Vagina (tissue), 2 donors: ENCODE measurements at places on chromosomes 16 and 17.
A peak's percentile ranks its signal among the peaks of the same experiment; 100 is the strongest.

GRCh38 chr17:49513044-49513395 lies 17.9 kb downstream of the NGFR start:
- H3K27me3 ChIP-seq = no peaks in the 10 kb centered on the region
- H3K36me3 ChIP-seq = no peaks in the 10 kb centered on the region
- H3K4me1 ChIP-seq = peaks cover 37% of the 10 kb centered on the region
- H3K27ac ChIP-seq = no peak overlapping the region
- DNase-seq = no peak

DNA sequence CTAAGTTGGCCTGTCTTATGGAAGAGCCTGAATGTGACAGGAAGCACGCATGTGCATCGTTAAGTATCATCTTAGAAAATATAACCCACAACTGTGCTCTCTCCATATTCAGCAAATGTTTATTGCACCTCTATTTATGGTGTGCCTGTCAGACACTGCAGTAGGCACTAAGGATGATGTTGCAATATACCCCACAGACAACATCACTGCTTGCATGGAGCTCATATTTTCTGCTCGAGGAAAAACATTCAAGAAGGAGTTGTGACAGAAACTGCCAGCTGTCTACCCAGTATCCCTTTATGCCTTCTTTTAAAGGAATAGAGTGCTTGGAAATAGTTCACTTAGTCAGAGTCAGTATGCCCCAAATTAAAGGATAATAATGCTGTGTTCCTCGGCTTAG lies 132.3 kb upstream of the RBFOX1 start:
- H3K27ac ChIP-seq = no peak overlapping the region
- no peaks in the 10 kb centered on the region for H3K36me3 ChIP-seq
- no peaks in the 10 kb centered on the region for H3K27me3 ChIP-seq
- no peaks in the 10 kb centered on the region for H3K4me1 ChIP-seq
- DNase-seq = no peak

DNA sequence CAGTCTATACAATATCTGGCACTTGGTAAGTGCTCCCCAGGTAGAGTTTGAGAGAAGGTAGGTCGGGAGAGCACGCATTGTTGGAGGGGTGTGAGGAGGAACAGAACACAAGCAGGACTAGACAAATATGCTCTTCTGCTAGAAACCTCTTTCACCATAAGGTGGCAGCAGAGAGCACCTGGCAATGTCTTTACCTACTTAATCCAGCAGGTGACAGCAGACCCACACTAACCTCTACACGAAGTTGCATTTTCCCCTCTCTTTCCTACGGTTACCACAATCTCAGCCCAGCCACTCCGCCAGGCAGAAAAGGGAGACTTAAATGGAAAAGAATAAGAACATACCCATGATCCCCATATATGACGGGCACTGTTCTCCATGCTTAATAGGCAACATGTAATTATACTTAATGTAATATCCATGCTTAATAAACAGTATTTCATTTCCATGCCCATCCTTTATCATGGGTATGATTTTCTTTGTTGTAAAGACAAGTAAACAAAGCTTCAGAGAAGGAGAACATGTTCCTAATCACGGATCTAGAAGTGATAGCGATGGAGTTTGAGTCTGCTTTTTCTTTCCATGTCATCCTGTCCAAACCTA lies 55.1 kb upstream of the CCL2 start:
- H3K27me3 ChIP-seq = no peaks in the 10 kb centered on the region
- peaks cover 6% of the 10 kb centered on the region for H3K4me1 ChIP-seq
- no peaks in the 10 kb centered on the region for H3K36me3 ChIP-seq
- H3K4me3 ChIP-seq = no peak overlapping the region
- DNase-seq = no peak
- H3K27ac ChIP-seq = no peak overlapping the region

DNA sequence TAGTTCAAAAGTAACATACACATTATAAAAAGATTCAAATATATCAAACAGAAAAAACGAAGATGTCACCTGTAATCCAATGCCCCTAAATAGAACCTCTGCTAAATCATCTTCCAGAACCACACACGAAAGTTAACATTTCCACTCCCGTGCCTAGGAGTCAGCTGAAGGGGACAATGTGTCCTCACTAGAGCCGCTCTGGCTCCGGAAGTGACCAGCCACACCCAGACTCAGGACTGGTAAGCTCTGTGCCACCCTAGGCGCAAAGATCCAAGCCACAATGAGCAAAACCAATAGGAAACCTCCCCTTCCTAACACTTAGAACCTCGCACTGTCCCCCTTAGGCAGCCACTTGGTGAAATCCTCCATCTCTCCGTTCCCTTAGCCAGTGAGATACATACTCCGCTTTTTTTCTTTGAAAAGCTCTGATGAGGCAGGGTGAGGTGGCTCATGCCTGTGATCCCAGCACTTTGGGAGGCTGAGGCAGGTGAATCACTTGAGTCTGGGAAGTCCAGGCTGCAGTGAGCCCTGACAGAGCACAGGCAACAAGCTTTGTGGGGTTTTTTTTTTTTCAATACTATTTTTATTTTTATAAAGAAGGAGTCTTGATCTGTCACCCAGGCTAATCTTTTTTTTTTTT lies 11.8 kb downstream of the CTRB1 start:
- no peak overlapping the region for H3K4me3 ChIP-seq
- no peaks in the 10 kb centered on the region for H3K27me3 ChIP-seq
- DNase-seq = no peak
- peaks cover 63% of the 10 kb centered on the region for H3K36me3 ChIP-seq
- peaks cover 18% of the 10 kb centered on the region for H3K4me1 ChIP-seq

DNA sequence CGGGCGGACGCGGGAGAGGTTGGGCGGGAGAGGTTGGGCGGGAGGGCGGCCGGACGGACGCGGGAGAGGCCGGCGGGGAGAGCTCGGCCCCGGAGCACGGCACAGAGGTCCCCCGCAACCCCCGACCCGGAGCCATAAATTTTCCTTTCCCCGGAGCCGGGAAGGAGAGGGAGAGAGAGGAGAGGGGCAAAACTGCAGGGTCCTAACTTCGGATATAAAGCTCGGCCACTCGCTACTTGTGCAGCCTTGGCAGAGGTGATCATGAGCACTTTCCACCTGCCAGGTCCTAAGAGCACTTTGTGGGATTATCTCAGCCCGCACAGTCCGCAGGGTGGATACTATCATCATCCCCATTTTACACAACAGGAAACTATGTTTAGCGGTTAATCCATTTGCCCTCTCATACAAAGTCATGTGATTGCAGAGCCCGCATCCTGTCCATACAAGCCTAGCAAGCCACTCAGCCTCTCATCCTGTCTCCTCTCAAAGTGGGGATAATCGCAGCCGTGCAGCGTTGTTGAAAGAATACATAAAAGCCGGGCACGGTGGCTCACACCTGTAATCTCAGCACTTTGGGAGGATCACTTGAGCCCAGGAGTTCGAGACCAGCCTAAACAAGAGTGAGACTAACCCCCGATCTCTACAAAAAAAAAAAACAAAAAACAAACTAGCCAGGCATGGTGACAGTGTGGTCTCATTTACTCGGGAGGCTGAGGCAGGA lies 780 bp upstream of the DCAKD start:
- H3K4me1 ChIP-seq = peaks cover 31% of the 10 kb centered on the region
- H3K4me3 ChIP-seq = peak overlapping the region; percentile 64
- H3K36me3 ChIP-seq = no peaks in the 10 kb centered on the region
- peak overlapping the region; percentile 91 for H3K27ac ChIP-seq
- no peak for DNase-seq
- no peaks in the 10 kb centered on the region for H3K27me3 ChIP-seq
